Activated gamma-delta T cell treated with Interleukin-2 at 50 U/mL for 16 hours (primary cell): ENCODE measurements at places on chromosomes 5 and 9.

DNA sequence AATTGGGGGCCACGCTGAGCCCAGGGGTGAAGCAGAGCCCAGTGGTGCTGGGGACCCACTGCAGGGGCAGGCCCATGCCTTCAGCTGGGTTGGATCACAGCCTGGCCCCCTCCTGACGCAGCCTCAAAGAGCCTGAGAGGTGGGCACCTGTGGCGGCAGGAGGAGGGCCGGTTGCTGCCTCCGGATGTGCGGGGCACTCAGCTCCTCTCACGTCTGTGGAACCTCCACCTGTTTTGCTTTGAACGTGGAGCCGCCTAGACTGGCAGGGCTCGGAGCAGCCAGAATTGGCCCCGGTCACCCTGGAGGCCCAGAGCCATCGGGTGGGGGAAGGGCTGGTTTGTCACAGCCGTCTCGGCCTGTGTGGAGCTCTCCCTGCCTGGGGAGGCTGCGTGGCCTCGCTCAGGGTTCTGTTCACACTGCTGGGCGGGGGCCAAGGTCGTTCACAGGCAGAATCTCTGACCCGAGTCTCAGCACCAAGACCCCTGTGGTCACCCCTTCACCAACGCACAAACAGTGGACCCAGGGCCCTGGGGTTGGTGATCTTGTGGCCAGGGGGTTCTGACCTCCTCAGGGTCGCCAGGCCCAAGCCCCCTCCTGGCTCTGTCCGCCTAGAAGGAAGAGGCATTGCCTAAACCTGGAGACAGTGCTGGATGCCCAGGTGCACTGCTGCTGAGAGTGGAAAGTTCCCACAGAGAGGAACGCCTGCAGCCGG, 9.2 kb upstream of the SLC9A3 start:
- no peak for DNase-seq

DNA sequence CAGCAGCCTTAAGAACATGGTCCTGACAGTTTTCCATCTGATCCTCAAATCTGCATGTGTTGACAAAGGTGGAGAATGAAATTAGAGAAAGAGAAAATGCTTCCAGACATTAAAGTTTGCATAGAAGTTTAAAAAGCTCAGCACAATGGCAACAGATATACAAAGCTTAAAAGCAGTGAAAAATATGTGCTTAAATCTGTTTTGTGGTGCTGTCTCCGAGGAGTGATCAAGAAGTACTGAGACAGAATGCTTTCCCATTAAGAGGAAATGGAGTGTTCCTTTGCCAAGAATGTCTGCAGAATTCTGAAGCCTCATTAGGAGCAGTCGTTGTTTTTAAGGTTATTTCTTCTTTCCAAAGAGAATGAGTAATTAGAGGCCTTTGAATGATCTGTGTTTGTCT, 131.4 kb downstream of the MCTP1 start:
- no peak for DNase-seq

- no peak for DNase-seq
These were observed at the start of gene PCDHGA4 for GRCh38 chr5:141354900-141355469. PCDHGA4 (plus strand) TSS chr5:141355021; CDS start chr5:141355108, 87 bp downstream.

- no peak for DNase-seq
These were observed 216.9 kb downstream of the DEPDC1B start for GRCh38 chr5:60483050-60483449.

- DNase-seq = no peak
These were observed 37.1 kb downstream of the PLPP1 start for GRCh38 chr5:55497712-55498111.
